MG63 (cell line): ENCODE measurements at places on chromosomes 12 and 14. TPM values are rescaled to one million over a fixed set of nuclear protein-coding genes. Genes with fewer than 3 reads are reported as not detected.

Gene SLC38A2
- total RNA-seq, result 331 and 535 TPM in 2 replicates

Gene TAS2R31
- 1.8 TPM in 1 of 2 replicates, not detected in the other for total RNA-seq

Gene TSPAN8
- not detected in 2 replicates for total RNA-seq

Gene CCDC197
- not detected in 2 replicates for total RNA-seq

Gene ADAM20
- total RNA-seq, result not detected in 2 replicates

Gene SIX6
- not detected in 2 replicates for total RNA-seq

GRCh38 chr12:92055877-92056276 lies 89.8 kb downstream of the BTG1 start:
- DNase-seq, result no peak

DNA sequence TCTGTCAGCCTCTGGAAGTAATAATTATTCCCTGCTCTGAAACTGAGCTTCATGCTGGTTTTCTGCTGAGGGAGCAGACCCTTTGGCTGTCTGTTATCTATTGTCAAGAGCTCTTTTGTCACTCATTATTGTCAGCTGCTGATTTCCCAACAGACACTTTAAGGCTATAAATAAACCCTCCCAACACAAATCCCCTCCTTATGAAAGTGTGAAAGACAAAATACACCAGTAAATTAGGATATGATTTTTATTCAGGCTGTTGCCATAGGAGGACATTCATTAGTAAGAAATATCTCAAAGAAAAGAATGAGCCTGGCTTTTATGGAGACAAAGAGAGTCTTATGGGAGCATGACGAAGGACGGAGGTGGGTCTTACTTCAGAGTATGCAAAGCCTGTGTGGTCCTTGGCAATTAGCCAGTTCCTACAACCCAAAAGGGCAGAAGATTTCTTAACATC lies 180.8 kb downstream of the CRADD start:
- no peak for DNase-seq

DNA sequence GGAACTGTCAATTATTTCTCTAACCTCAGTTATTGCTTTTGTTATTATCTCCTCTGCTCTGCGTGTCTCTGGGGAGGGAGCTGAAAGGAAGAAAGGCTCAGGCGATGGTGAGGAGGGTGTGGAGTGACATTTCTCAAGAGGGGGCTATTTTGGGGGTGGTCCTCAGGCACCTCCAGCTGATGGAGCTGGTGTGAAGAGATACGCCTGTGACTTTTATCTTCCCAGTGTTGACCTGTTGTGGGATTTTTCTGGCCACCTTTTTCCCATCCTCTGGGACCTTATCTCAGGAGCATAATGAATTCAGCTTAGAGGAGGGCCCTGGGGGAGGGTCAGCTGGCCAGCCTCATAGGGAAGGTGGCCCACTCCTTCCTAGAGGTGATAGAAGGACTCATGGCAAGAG lies 26.4 kb downstream of the KCNA5 start:
- DNase-seq, result no peak

GRCh38 chr12:20101046-20101445 lies 267.3 kb upstream of the PDE3A start:
- peak; percentile 90 for DNase-seq

GRCh38 chr14:85728476-85729065 lies 198.6 kb downstream of the FLRT2 start:
- no peak for DNase-seq

- peak; percentile 46 for DNase-seq
Observed at GRCh38 chr12:96720363-96720705, 186.7 kb upstream of the NEDD1 start.

GRCh38 chr12:132560364-132560613 lies 50.1 kb downstream of the LRCOL1 start:
- DNase-seq, result no peak

GRCh38 chr14:106487600-106487999 lies 961.2 kb downstream of the TMEM121 start:
- DNase-seq, result no peak

- DNase-seq, result no peak
Observed at GRCh38 chr14:24885410-24885913, 164.5 kb downstream of the STXBP6 start.

- DNase-seq, result no peak
Observed at GRCh38 chr12:112950701-112951100, 12.4 kb downstream of the OAS3 start.

DNA sequence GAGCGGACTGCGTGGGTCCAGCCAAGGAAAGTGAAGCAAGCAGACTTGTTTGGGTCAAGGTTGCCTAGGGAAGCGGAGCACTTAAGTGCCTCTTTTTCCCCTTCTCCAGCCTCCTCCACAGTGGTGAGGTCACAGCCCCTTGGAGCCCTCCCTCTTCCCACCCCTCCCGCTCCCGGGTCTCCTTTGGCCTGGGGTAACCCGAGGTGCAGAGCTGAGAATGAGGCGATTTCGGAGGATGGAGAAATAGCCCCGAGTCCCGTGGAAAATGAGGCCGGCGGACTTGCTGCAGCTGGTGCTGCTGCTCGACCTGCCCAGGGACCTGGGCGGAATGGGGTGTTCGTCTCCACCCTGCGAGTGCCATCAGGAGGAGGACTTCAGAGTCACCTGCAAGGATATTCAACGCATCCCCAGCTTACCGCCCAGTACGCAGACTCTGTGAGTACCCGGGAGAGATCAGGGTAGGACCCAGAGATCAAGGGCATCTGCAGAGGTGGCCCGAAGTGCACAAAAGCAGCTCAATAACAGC lies at the start of gene TSHR:
Gene TSHR (plus strand): TSS at position 206 of the 526 bp plus-strand sequence. CDS start 60 bp downstream, at position 266.
- DNase-seq, result no peak

DNA sequence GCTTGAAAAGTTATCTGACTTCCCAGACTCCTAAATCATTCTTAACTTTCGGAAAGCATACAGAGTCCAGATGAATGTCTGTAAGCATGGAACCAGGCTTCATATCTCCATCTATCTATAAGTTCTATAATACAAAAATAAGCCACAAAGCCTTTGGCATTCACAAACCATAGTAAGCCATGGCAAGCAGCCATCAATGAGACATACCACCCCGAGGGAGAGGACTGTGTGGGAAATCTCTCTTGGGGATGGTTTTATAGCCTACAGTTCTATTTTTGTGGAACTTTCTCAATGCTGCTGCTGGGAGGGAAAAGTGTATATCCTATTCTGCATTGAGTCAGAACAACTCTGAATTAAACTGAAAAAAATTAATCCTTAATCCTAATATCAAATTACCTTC lies 20.4 kb downstream of the EGLN3 start:
- peak; percentile 22 for DNase-seq
